Large intestine (tissue), 12 donors: ENCODE measurements at places on chromosomes 3 and 15.

DNA sequence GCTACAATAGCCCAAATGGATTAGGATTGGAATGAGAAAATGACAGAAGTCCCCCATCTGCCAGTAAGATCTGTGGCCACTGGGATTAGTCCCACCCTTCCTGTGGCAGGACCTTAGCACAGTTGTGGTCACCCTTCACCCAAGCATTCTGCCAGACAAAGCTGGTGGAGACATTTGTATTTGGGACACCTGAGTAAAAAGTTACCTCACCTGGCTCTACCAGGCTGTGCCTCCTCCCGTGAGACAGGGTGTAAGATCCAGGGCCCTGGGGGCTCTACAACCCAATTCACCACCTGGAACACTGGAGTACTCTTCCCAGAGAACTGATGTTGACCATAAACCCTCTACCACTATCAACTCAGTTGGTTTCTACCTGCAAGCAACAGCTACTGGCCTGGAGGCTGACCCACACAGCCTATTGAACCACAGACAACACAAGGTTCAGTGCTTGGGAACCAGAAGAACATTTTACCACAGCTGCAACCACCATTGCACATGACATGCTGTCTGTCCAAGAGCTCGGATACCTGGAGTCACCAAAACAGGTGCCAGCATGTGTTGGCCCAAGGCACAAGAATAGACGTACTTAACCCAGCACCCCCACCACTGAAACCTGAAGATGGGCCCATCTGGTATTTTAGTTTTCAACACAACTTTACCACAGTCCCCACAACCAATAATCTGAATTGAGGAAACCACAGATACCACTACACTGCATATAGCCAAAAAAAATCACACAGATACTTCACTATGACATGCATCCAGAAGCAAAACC lies 1686.7 kb downstream of the SI start:
- DNase-seq: no peak

DNA sequence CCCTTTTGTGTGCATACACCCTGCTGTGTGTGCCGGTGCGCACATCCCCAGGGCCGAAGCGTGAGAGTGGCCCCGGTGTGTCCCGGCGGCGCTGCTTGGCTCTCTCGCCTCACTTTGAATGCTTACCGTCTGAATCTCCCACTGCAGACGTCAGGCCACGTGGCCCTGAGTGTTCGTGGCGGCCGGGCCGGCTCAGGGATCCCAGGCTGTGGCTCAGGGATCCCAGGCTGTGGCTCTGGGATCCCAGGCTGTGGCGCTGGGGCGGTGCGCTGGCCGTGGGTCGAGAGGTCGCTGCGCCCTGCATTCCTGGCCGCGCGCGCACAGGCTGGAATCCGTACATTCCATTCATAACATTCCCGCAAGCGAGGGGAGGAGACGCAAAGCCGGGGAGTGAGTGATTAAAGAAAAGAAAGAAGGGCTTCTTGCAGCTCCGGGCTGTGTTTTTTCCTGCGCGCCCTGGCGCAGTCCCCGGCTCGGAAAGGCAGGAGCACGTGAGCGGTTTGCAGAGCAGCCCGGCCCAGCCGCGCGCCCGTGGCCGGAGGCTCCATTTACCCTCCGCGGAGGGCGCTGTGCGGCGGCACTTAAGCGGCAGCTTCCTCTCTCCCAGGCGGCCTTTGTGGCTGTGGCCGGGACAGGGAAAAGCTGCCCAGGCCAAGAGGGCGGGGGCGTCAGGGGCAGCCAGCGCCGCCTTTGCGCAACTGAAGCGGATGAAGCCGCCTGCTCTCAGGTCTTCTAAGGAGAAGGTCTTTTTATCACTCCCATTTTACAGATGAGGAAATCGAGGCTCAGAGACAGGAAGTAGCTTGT lies 87.0 kb upstream of the ALDH1L1 start:
- DNase-seq: peak; percentile 64

DNA sequence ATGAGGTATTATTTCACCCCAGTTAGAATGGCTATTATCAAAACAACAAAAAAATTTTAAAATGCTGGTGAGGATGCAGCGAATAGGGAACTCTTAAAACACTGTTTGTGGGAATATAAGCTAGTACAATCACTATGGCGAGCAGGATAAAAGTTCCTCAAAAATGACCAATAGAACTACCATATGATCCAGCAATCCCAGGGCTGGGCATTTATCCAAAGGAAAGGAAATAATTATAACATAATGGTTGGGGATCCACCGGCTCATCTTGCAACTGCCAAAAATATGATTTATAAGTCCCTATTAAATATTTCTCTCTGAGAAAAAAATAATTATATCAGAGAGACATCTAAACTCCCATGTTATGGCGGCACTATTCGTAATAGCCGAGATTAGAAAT lies 127.6 kb upstream of the MME start:
- DNase-seq: no peak

DNA sequence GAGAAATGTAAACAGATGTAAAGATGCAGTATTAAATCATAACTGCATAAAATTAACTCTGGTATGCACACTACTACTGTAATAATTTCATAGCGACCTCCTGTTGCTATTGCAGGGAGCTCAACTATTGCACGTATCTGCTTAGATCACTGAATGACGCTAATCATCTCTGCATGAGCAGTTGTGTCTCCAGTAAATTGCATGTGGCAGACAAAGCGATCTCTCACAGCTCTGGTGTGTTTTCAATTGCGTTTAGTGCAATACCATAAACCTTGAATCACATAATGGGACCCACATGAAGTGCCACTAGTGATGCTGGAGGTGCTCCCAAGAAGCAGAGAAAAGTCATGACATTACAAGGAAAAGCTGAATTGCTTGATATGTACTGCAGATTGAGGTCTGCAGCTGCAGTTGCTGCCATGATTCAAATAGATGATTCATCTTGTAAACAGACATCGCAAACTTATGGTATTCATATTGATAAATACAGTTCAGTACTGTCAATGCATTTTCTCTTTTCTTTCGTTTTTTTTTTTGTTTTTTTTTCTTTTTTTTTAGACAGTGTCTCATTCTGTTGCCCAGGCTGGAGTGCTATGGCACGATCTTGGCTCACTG lies 30.2 kb upstream of the LCTL start:
- no peak for DNase-seq

DNA sequence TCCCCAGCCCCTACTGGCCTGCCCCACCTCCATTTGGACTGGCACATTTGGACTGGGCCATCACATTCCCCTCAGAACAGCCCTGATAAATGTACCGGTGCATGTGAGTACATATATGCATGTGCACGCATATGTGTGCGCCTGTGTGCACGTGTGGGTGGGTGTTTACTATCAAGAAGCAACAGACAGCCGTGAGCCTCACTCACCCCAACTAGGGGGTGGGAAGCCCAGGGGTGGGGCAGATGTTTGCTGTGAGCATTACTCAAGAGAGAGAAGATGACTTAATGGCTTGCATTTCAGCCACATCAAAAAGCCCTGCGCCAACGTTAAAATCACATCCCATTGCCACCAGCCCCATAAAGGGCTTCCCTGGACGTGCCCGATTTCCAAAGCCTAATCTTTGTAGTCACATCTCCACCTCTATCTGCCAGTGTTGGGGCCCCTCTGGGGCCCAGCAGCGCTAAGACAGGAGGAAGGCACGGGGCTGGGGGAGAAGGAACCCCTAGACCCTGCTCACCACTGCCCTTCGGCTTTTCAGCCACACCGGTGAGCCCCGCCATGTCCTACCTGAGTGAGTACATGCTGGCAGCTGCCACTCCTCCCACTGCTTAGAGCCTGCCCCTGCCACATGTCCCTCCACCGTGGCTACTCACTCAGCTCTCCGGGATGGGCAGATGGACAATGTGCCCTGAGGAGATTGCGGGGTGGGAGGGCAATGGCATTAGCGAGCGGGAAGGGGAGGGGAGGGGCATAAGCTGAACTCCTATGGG lies 10.9 kb downstream of the ITIH3 start:
- no peak for DNase-seq

GRCh38 chr3:17431004-17431403 lies 311.4 kb downstream of the TBC1D5 start:
- DNase-seq: no peak

- DNase-seq: no peak
Observed at GRCh38 chr3:40490916-40491315, 14.0 kb downstream of the ZNF619 start.

DNA sequence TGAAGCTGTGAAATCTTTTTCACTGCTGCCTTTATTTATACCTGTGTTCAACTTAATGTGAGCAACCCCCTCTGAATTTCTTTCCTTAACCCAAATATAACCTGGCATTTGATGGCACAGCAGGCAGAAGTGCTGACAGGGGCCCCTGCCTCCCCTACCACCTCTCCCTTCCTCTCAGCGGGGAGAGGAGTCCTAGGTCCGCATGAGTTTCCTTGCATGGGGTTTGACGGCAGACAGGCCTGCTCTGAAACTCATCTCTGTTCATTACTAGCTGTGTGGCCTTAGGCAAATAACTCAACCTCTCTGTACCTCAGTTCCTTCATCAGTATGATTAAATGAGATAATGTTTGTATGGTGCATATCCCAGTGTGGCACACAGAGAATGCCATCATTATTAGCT lies 79.7 kb downstream of the SEC22A start:
- DNase-seq: no peak

DNA sequence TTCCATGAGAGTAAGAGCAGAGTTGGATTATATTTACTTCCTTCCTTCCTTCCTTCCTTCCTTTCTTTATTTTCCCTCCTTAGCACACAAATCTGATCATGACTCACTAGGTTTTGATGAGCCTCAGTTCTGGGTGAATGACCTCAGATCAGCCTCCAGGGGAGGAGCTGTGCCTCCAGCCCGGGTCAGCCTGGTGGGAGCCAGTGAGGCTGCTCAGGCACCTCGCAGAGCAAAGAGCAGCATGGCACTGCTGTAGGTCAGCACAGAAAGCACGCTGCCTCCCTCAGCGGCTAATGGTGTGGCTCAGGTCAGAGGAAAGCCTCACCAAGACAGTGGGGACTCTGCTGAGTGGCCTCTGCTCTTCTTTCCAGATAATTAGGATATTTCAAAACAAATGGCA lies 108.5 kb downstream of the SYNPR start:
- no peak for DNase-seq

DNA sequence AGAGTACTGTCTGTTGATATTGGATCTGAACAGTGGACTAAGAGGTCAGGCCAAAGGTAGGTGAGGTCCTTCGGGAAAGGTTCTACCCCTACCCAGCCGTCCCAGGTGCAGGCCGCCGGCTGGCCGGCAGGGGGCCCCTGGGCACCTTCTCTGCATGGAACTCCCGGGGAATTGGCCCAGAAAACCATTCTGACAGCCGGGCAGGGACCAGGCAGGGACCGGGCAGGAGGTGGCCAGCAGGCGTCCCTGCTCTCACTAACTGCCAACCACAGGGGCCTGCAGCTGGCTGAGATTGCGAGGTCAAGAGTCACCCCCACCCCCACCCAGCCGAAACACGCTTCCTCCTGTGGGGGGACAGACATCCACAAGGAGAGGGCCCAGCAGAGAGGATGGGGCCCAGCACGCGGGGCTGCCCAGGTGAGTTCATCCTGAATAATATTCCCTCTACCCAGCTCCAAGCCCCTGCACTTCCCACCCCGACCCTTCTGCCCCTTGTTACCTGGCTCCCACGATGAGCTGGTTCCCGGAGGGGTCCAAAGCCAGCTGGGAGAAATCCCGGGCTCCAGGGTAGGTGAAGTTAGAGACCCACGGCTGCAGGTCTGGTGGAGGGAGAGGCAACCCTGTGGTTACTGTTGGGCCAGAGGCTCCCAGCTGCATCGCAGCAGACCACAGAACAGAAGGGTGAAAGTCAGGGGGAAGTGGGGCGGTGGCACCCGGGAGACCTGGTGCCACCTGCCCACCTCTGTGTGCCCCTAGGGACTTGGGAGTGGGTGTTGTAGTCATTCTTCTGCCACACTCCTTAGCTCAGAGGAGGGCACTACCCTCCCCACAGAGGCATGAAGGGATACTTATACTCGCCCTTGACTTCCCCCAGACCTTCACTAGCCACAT lies 84.4 kb downstream of the SEMA5B start:
- no peak for DNase-seq

- no peak for DNase-seq
Observed at GRCh38 chr15:88126695-88127431, 129.7 kb downstream of the NTRK3 start.

DNA sequence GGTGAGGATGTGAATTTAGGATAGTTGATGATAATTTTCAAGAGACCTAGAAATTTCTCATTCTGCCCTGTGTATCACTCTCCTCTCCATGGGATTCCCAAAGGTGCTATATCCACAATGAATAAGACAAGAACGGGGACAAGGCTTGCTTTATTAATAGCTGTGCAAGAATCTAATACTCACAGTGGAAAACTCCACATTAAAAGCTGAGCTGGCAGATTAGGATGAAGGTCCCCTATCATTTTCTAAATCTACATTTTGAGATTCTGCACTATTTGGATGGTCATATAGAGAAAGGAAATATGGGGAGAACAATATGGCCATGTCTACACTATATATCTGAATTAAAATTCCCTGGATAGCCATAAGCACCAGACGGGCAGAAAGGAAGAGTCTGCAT lies 411.0 kb upstream of the TGFBR2 start:
- no peak for DNase-seq

GRCh38 chr3:196081002-196081833 lies 672 bp downstream of the TFRC start:
- peak; percentile 82 for DNase-seq

DNA sequence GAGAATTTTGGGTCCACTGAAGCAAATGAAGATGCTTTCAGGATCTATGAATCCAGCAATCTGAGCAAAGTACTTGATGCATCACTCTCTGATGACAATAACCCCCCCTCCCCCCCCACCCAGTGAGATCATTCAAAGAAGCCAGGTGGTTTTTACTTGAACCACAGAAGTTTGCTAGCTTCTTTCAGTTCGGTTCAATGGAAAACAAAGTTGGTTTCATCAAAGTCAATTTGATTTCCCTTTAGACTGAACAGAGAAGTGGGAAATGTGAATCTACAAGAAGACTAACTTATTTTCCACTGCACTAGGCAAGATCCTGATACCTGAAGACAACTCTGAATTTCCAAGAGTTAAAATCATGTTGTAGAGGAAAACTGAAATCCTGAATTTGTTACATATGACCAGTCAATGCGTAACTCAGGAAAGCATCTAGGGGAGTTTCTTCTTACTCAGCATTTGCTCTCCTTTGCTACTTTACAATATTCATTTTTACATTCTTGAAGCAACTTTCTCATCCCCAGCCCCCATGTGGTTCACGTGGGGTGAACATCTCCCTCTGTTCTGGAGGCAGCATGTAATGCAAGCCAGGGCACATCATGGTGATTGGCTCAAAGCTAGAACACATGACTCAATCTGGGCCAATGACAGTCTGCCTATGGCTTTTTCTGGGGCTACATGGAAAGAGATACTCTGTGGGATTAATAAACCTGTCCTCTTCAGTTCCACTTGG lies 572.6 kb downstream of the FOXP1 start:
- no peak for DNase-seq
